ENCODE measurements at places on chromosomes 5 and 9.

DNA sequence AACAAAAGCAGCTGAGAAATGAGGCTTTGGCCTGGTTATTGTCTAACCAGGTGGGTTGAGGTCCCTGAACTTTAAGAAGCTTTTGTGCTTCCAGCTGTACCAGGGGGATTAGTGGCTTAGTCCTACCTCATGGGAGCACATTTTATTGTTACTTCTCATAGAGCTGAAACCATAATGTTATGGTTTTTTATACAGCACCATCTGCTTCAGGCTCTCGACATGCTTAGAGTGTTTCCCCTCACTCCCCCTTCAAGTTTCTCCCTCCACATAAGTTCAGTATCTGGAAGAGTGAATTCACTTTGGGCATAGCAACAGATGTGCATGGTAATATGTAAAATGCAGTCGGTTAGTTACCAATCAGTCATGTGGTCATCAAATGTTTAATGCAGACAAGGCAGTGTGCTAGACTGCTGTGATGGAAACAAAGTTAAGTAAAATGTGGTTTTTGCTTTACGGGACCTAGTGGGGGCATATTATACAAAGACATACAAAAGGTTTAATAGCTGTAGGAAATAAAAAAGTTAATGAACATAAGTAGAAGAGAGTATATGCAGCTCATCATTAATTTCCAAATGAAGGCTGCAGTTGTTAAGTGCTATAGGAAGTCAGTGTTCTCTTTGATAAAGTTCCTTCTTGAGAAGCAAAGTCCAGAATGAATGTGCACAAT lies 95.9 kb upstream of the SPRY4 start:
- H3K27me3 ChIP-seq, result no peaks in the 10 kb centered on the region
- no peaks in the 10 kb centered on the region for H3K36me3 ChIP-seq

GRCh38 chr5:173327084-173327947 lies 898 bp downstream of the STC2 start:
- peak overlapping the region; percentile 52 for H3K27ac ChIP-seq
- H3K36me3 ChIP-seq, result peaks cover 31% of the 10 kb centered on the region
- no peaks in the 10 kb centered on the region for H3K27me3 ChIP-seq
- DNase-seq, result peak; percentile 53
- H3K4me1 ChIP-seq, result peaks cover 41% of the 10 kb centered on the region

- H3K27ac ChIP-seq, result no peak within 1 kb of the TSS
- peak; percentile 84 for DNase-seq
- peaks cover 45% of the 10 kb centered on the region for H3K27me3 ChIP-seq
- H3K36me3 ChIP-seq, result no peaks in the 10 kb centered on the region
- H3K4me3 ChIP-seq, result peak within 1 kb of the TSS; percentile 22
Observed at GRCh38 chr5:180649297-180650039, at the start of gene FLT4. TSS of gene FLT4 (minus strand) at chr5:180649600. CDS start at chr5:180649545, 55 bp downstream.

DNA sequence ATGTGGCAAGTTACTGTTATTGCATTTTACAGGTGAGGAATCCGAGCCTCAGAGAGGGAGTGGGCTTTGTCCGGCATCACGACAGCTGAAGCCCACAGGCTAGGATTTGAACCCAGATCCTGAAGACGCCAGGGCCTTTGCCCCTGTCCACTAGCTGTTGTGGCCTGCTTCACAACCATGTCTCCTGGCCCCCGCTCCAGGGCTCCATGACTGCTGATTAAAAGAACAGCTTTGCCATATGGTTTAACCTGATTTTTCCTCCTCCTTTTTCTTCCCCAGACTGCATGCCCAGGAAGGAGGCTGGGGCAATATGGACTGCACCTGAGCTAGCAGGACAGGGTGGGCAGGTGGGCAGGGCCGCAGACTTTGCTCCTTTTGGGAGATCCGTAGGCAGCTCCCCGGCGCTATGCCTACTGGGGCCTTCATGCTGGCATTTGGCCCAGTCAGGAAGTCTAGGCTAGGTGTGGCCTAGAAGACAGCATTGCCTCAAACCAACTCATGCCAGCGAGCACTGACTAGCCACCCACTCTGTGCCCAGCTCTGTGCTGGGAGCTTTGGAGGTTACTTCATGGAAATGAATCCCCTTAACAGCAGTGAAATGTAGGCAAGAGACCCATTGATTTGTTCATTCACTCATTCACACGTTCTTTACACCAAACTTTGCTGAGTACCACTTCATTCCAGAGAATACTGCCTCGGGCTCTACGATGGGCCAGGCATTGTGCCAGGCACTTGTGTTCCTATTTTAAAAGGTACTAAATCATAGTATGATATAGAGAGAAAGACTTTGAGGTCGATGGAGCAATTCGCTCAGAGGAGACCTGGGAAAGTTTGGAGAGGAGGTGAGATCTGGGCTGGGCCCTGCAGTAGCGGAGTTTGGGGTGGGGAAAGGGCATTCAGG lies 94.3 kb upstream of the CPEB4 start:
- H3K27me3 ChIP-seq, result no peaks in the 10 kb centered on the region
- no peak for DNase-seq
- no peaks in the 10 kb centered on the region for H3K36me3 ChIP-seq
- peaks cover 13% of the 10 kb centered on the region for H3K4me1 ChIP-seq

- no peaks in the 10 kb centered on the region for H3K27me3 ChIP-seq
- no peak overlapping the region for H3K27ac ChIP-seq
- H3K36me3 ChIP-seq, result no peaks in the 10 kb centered on the region
- no peak overlapping the region for H3K4me3 ChIP-seq
Observed at GRCh38 chr9:3608011-3608410, 82.2 kb upstream of the RFX3 start.

- H3K36me3 ChIP-seq, result peaks cover 19% of the 10 kb centered on the region
- no peaks in the 10 kb centered on the region for H3K4me1 ChIP-seq
- no peak for DNase-seq
- H3K27ac ChIP-seq, result no peak overlapping the region
- no peaks in the 10 kb centered on the region for H3K27me3 ChIP-seq
Observed at GRCh38 chr5:122815218-122815767, 30.1 kb upstream of the SNX24 start.

DNA sequence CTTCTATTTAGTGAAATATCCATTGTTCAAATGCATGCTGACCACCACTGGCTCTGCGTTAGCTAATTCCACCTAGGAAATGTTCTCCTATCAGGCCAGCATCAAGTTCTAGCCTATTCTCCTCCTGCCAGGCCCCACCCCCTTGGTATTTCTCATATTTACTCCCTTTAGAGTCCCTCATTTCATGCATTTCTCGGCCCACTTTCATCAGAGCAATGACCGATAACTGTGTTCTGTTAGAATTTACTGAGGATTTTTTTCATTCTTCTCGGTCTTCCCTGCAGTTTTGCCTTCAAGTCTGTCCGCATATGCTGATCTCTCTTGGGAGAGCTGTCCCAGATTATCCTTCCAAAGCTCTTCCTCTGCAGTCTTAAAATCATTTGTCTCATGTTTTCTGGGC lies 143.4 kb downstream of the GOLPH3 start:
- no peak overlapping the region for H3K4me3 ChIP-seq
- H3K27ac ChIP-seq, result no peak overlapping the region
- H3K27me3 ChIP-seq, result peaks cover 36% of the 10 kb centered on the region
- H3K4me1 ChIP-seq, result no peaks in the 10 kb centered on the region
- DNase-seq, result no peak

- H3K27ac ChIP-seq, result no peak overlapping the region
- no peak overlapping the region for H3K4me3 ChIP-seq
- H3K27me3 ChIP-seq, result no peaks in the 10 kb centered on the region
- H3K36me3 ChIP-seq, result no peaks in the 10 kb centered on the region
Observed at GRCh38 chr5:36928947-36929346, 52.4 kb downstream of the NIPBL start.

DNA sequence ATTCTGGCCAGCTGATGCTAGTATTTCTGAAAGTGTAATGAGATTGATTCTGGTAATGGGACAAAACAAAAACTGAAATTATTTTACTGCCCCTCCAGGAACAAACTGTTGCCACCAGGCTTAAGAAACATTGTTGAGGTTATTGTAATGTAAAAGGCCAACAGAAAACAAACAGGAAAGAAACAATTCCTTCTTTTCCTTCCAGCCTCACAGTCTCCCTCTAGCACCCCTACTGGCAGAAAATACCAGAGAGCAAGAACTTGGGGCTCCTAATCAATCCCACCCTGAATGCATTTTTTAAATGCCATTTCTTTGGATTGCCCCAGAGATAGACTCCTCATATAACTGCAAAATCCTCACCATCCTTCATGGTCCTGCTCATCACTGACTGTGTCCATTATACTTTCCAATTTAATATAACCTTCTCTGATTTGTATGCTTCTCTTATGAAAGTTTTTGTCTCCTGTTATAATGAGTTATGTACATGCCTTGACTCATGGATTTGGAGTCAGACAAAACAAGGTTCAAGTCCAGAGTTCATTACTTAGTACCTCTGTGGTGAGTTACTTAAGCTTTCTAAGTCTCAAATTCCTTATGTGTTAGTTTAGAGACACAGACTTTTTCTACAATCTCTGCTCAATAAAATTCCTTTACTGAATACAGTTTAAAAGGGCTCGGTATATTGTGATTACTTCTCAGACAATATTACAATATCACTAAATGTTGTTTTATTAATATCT lies 157.9 kb upstream of the FBN2 start:
- DNase-seq, result no peak
- no peak overlapping the region for H3K4me3 ChIP-seq
- no peak overlapping the region for H3K27ac ChIP-seq
- H3K36me3 ChIP-seq, result no peaks in the 10 kb centered on the region
- H3K27me3 ChIP-seq, result no peaks in the 10 kb centered on the region

Measured in K562 (cell line).